ENCODE measurements at places on chromosomes 6 and 20. TPM values are rescaled to one million over a fixed set of nuclear protein-coding genes. Genes with fewer than 3 reads are reported as not detected.

Gene TRAPPC3L
- total RNA-seq, result not detected

Gene ENPP5
- total RNA-seq, result 2.8 TPM

Gene C2
- 8.9 TPM for total RNA-seq

Gene SMLR1
- not detected for total RNA-seq

Gene PRDM13
- not detected for total RNA-seq

Gene PPP1R3G
- total RNA-seq, result 13.1 TPM

Gene ZNF165
- 0.35 TPM for total RNA-seq

Gene ANKRD66
- total RNA-seq, result not detected

Gene MUC22
- 0.14 TPM for total RNA-seq

Gene BMP5
- 2.3 TPM for total RNA-seq

Gene PI3
- not detected for total RNA-seq

Gene CGA
- 0.49 TPM for total RNA-seq

Gene TMEM217
- 0.30 TPM for total RNA-seq

Gene DEFB116
- total RNA-seq, result not detected

Gene MYBL2
- 1.4 TPM for total RNA-seq

Gene SLC17A1
- total RNA-seq, result not detected

Gene FIG4
- 8.4 TPM for total RNA-seq

Gene WFDC13
- not detected for total RNA-seq

Gene AKAP12
- 18.1 TPM for total RNA-seq

Gene TMEM244
- not detected for total RNA-seq

Gene CST11
- not detected for total RNA-seq
